ENCODE measurements at places on chromosomes 2 and 18.

DNA sequence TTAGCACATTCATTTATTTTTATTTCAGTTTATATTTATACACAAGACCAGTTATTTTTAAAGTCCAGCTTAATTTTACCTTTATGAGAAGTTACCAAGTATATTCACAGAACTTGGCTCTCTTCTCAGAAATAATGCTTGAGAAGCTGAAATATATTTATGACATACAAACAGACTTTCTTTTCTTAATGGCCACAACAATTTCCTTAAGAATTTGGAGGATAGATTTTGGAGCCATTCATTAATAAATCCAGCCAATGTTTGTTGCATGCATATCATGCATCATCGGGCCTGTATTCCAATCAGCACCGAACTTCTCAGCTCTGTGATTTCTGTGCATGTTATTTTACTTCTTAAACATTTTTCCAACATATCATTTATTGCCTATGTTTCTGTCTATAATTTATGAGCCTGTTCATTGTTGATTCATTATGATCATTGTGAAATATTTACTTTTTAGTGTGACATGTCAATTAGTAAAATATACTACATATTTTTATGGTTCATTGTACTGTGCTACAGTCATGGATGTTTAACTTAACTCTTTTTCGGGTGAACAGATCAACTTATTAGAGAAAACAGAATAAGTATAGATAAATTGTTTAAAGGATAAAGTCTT lies 3.5 kb downstream of the GULP1 start:
- DNase-seq = no peak

DNA sequence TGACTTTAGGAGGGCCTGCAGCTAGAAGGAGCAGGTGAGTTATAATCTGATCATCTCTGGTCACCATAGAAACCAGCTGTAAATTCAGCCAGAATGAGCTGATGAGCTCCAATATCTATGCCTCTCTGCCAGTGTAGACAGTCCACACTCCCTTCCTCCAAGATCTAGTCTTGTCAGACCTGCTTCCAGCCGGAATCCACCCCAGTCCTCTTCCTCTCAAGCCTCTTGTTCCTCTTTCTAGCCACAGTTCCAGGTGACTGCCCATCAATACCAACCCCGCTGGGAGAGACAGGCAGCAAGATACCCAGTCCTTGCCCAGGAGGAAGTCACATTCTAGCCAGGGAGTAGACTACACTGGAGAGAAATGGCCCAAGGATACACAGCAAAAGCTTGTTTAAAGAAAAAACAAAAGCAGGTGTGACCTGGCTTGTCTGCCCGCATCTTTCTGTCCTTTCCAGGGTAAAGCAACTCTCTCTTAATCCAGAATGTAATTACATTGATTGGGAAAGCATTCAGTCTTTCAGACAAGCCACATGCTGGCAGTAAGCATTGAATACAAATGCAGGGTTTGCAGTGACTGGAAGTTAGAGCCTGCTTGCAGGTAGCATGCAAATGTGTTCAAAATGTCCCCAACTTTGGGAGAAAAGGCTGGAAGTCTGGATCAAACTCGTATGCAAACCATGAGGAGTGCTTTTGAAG lies 9.0 kb upstream of the SLC35F6 start:
- DNase-seq = no peak

DNA sequence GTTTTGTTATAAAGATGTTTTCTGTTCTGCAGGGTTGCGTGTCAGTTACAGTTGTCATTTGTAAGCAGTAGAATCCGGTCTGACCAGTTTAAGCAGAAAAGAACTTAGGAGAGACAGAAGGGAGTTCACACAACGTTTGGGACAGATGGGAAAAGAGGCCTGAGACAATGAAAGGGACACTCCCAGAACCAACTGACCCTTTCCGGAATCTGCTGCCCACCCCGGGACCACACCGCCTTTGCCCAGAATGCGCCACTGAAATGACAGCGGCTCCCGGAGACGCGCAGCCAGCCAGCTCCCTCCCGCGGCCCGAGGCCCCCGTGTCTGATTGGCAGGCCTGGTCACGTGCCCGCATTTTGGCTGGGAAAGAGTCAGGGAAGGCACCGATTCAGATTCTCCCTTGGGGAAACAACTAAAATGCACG lies 244.6 kb downstream of the BCL2 start:
- DNase-seq = peak; percentile 70

DNA sequence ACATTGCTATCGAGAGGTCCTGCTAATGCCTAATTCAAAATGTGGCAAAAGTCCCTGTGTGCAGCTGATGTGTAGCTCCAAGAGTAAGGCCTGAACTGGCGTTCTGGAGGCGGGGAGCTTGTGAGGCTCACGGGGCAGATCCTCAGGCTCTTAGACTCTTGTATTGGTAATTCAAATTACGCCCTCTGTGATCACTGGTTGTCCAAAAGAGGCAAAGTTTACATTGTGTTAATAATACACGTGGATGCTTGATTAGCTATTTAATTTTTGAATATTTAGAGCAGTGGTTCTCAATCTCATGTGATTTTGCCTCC lies 12.4 kb upstream of the CRYGA start:
- no peak for DNase-seq

- no peak for DNase-seq
These were observed 151.5 kb downstream of the WDSUB1 start for GRCh38 chr2:159134979-159135378.

DNA sequence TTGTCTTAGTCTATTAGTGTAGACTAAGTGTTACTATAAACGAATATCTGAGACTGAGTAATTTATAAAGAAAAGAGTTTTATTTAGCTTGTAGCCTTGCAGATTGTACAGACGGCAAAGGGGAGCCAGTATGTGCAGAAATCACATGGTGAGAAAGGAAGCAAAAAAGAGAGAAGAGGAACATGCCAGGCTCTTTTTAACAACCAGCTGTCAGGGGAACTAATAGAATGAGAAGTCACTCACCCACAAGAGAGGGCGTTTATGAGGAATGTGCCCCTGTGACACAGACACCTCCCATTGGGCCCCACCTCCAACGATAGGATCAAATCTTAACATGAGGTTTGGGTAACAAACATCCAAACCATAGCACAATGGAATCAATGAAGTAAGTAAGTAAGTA lies 20.6 kb upstream of the ZNF804A start:
- peak; percentile 71 for DNase-seq

DNA sequence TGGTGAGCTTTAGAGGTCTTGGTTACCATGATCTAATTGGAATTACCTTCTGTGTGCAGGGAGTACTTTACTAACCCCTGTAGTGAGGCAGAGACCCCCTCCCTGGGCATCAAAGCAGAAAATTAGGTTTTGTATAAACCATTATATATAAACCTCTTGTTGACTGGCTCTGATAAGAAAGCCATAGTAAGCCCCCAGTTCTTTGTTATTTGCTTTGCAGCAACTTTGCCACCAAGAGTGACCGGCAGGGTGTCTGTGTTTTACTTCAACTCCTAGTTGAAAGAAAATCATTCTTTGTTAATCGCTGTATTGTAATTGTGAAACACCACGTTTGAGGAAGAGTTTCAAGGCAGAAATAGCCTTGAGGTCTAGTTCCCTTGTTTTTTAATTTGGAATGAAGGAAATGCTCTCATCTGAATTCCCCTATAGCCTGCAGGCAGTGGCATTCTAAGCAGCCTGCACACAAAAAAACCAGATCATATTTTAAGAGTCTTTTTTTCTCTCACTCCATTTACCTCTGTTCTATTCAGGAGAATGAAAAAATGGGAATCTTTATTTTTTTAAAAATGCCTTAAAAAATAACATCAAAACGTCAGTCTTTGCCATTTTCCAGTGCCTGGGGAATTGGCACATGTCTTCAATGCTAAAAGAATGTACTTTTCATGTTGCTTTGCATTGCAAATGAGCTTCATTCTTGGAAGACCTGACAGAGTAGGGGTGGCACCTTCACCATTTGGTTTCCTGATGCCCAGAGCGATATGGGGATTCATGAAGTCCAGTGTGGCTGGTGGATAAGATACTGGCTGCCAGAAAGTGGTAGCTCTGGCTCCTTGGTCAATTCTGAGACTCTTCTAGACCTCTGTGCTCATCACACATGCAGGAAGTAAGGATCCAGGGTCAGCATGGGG lies 338.1 kb downstream of the SLC4A3 start:
- DNase-seq = no peak

GRCh38 chr2:160305081-160305750 lies 105.1 kb upstream of the ITGB6 start:
- no peak for DNase-seq

DNA sequence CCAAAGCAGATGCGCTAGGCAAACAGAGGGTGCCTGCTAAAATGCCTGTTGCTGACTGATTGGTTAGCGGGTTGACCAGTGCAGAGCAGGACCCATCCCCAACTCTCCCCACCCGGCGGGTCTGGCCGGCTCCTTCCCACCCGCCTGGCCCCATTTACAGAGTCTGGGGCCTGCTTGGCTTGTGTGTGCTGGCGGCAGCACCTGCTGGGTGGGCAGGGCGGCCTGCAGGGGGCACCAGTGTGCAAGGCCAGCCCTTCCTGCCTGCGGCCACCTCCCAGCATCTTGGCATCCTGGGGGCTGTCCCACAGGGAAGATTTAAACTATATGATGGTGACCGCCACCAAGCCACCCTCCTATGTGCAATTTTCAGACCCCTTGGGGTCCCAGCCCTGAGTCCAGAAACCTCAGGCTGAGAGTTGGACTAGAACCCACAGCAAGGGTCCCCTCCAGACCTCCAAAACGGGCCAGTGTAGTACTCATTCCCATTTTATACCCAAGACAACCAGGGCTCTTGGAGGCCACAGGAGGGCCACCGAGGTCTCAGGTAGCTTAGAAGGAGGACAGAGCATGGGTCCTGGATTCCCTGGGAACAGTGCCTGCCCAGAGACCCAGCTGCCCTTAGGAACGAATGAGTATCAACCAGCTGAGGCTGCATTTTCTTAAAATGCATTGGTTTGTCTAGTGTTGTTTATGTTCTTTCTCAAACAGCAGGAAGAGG lies 173.6 kb downstream of the SMAD7 start:
- peak; percentile 46 for DNase-seq

GRCh38 chr2:232448304-232448690 lies 7.7 kb upstream of the ALPI start:
- no peak for DNase-seq

- DNase-seq = no peak
These were observed 45.5 kb downstream of the MAPRE2 start for GRCh38 chr18:35086704-35087103.

DNA sequence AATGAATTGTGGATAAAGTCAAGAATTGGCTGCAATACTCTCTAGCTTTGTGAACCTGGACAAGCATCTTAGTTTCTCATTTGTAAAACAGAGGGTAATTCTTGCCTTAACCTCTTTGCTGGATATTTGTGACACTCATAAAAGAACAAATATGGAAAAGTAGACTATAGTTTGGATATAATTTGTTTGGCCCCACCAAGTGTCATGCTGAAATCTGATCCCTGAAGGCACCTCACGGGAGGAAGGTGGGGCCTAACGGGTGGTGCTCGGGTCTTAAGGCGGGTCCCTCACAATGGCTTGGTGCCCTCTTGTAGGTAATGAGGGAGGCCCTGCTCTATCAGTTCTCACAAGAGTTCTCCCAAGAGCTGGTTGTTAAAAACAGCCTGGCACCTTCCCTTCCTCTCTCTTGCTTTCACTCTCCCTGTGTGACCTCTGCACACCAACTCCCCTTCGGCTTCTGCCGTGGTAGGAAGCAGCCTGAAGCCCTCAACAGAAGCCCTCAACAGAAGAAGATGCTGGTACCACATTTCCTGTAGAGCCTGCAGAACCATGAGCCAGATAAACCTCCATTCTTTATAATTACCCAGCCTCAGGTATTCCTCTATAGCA lies 37.4 kb downstream of the ARL4C start:
- DNase-seq = no peak

GRCh38 chr2:38115216-38116032 lies 39.5 kb upstream of the CYP1B1 start:
- DNase-seq = peak; percentile 89

GRCh38 chr18:37546272-37546537 lies 19.4 kb downstream of the CELF4 start:
- no peak for DNase-seq

DNA sequence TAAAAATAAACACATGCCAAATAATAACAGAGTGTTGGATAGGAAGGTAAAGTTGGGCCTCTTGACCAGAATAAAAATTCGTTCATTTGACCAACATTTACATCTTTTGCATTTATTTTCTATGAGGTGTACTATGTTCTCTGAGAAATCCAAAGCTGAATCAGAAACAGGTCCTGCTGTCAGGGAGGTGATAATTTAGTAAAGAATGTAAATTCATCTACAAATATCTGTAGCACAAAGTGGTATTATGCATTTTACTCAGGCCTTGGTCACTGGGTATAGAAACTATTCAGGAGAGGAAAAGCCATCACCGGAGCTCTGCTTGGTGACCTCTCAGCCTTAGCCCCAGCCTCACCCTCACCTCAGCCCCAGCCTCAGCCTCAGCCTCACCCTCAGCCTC lies 208.9 kb downstream of the SPP2 start:
- DNase-seq = no peak

- DNase-seq = no peak
These were observed 80.1 kb upstream of the SMIM21 start for GRCh38 chr18:75507636-75508035.

DNA sequence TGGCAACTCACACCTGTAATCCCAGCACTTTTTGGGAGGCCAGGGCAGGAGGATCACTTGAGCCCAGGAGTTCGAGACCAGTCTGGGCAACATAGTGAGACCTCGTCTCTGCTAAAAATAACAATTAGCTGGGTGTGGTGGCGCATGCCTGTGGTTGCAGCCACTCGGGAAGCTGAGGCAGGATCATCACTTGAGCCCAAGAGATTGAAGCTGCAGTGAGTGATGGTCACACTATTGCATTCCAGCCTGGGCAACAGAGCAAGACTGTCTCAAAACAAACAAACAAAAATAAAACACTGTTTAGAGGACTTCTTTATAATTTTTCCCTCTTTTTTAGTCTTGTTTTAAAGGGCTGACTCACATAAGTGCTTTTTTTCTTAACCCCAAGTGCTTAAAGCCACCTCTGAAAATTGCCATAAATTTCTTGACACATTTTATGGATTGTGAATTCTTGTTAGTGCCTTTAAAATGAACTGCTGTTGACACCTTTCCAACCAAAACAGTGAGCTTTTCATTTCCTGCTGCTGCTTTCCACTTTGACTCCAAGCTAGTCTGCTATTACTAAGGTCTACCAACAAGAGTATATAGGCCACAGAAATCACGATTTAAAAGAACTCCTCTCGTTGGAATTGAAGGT lies 41.7 kb downstream of the CYP20A1 start:
- DNase-seq = no peak

Measured in inflammatory macrophage (primary cell).